ENCODE measurements at places on chromosomes 4 and X.

DNA sequence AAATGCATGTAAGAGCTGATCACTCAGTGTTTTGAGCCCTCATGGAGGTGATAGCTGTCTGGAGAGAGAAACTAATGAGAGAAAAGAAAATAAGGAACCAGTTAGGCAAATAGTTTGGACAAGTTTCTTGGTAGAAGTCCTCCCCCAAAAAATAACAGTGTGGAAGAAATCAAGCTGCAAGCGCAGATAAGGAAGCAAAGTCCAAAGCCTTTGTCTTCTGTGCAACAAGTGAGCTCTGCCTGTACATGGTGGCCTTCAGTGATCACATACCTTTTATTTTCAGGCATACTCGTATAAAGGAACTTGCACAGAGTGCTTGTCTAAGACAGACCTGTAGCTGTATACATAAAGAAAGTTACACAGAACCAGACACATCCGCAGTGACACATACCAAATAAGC lies 2.5 kb upstream of the UGT2A3 start:
- DNase-seq, result no peak

GRCh38 chr4:146855761-146856160 lies 89.9 kb downstream of the TTC29 start:
- no peak for DNase-seq

DNA sequence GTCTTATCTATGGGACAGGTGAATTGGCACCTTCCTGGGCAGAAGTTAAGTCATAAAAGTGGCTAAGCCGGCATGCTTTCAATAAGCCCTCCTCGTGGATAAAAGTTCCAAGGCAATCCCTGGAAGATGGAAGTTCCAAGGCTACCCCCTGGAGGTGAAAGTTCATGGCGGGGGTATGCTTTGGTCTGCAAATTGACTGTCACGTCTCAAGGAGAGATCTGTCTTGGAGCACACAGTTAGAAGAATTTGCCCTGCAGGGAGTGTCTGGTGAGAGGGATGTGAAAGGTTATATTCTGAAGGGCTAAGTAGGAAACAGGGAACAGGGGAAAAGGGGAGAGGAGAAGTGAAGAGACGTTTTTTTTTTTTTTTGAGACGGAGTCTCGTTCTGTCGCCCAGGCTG lies 26.2 kb upstream of the GPR173 start:
- no peak for DNase-seq

DNA sequence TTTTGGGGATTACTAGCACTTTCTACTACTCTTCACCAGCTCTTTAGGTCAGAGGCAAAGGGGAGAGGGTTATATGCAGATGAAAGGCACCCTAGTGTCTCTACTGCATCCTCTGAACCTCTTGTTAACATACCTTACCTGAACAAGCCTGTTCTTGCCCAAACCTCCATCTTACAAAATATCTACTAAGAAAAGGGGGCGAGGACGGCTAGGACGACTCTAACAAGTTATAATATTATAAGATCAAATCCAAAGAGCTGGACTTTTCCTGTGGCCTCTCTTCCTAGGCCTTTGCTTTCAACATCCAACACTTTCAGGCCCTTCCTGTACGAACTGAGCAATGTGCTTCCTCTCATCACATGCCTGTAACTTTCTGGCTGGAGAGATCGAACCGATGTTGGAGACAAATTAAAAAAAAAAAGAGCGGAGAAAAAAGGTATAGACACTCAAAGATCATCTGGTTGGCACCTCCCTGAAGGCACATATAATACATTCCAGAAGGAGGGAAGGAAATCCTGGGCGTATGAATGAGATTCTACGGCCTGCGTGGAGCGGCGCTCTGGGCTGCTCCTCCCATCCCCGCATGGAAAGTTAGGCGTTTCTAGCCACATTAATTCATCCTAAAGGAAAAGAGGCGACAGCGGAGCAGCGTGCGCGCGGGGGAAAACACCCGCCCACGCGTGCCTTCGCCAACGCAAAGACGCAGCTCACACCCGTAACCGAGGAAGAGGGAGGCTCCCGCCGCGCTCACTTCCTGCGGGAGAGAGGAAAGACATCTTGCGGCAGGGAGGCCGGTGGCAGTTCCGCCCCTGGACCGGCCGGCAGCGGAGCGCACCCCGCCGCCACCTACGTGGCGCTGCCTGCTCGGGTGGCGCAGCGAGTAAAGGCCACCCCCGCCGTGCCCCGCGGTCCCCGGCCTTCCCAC lies 808 bp downstream of the PRDM5 start:
- DNase-seq, result peak; percentile 86

DNA sequence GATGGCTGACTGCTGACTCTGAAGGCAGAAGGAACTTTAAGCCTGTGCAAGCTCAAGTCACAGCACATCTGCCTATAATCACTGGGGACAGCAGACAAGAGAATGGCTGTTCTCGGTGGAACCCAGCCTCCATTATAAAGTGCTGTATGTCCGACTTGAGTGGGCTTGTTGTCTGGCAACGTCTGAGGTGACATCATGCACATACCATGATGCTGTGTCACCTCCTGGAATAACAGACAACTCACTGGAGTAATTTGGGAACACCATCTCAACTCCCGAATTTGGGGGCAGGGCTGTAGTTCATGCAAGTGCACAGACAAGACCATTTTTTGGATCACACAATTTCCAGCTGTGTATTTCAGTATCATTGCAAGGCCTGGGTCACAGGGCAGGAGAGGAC lies 59.8 kb upstream of the GPM6B start:
- DNase-seq, result no peak

- no peak for DNase-seq
These were observed 13.8 kb downstream of the USP46 start for GRCh38 chr4:52645300-52645699.

GRCh38 chrX:49192722-49193328 lies 6.7 kb upstream of the PRICKLE3 start:
- no peak for DNase-seq

- no peak for DNase-seq
These were observed 257.9 kb downstream of the PCDH18 start for GRCh38 chr4:137274404-137274803.

DNA sequence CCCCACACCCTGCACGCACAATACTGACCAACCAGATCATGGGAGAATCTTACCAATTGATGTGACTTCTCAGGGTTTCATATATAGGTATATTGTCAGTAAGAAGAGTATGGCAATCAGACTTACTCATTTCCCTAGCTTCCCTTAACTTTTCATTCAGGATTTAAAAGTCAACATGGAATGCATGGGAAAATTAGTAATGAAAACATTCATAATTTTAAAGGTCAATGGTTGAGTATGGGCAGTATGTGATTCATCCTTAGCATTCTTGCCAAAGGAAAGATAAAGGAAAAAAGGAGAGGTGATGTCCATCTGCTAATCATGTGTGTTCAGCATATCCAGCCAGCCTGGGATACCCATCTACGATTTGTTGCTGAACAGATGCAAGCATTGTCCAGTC lies 4.0 kb downstream of the DIPK2B start:
- no peak for DNase-seq

DNA sequence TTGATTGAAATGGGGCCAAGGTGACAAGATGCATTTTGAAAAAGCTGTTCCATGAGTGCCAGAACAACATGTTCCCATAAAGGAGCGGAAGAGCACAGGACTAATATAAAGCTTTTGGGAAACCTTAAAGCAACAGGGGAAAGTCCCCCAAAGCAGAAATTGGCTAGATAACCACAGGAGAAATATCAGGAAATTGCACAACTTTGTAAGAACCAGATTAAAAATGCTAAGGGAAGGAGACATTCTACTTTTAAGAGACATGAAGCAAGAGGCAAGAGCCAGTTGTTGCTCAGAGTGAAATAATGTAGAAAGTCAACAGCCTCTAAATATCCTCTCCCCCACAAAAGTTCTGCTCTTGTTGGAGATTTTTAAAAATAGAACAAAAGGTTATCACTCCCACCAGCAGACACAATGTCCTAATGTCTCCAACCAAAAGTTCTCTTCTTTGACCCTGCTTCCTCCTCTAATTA lies 85.2 kb upstream of the LNX1 start:
- no peak for DNase-seq

DNA sequence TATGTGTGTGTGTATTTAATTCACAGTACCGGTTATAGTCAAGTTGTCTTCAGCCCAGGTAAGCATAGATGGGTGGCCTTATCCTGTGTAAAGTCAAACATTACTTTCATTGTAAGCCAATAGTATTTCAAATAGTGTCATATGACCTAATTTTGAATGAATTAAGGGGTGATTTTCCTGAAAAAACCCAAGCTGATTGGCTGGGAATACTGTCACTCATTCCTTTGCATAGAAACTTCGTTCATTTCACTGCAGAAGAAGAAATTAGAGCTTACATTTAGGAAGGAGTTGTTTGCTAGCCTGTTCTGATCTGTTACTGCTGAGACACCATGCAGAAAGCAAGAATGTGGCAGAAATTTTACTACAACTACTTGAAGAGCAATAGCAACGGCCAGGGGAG lies 45.4 kb downstream of the SMARCAD1 start:
- no peak for DNase-seq

GRCh38 chr4:90456891-90457290 lies 329.7 kb downstream of the CCSER1 start:
- peak; percentile 68 for DNase-seq

GRCh38 chr4:67521506-67521905 lies 23.8 kb downstream of the CENPC start:
- DNase-seq, result no peak

DNA sequence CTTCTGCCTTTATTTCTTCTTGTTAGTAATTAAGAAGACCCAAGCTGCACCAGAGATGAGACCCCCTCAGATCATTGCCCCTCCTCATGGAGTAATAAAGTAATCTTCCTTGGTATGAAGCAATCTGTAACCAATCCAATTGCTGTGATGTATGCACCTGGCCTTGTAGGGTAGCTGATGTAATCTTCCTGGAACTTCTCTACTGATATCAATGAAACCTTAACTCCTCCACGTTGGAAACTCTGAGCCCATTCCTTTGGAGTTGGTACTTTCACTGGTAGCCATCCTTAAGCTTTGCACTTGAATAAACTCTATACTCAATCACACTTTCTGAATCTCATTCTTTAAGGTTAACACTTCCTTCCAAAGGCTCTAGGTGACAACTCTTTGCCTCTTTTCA lies 31.6 kb upstream of the NSG1 start:
- no peak for DNase-seq

- no peak for DNase-seq
These were observed 304.7 kb upstream of the TAPT1 start for GRCh38 chr4:16530688-16531635.

GRCh38 chr4:24203926-24204325 lies 314.1 kb upstream of the PPARGC1A start:
- no peak for DNase-seq

DNA sequence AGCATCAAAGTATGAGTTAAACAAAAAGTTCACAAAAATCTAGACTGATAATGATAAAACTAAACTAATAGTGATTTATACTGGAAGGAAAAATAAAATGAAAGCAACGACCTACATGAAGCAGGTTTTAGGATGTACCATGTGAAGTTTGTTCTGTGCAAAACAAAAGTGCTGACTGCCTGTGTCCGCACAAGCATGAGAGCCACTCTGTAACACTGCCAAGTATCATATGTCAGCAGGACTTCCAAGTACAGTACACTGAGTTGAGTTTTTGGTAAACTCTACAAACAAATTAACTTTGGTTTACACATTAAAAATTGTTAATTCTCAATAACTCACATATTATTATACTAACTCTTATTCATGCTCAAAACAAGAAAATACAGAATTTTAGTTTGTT lies 459.0 kb downstream of the PDGFC start:
- DNase-seq, result no peak

DNA sequence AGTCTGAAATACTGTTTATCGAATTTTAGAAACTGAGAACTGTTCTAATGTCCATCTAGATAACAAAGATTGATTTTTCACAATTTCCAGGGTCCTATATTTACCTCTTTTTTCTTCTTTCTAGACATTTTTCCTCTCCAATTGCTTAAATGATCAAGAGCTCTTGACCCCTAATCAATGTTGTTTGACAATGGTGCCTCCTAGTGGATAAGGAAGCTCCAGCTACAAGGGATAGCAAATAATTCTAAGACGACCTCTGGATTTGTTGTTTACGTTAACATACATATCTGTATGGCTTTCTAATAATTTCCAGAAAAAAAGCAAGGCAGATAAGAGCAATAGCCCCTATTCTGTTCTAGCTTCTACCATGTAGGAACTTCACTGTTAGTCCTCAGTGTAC lies 35.8 kb downstream of the GPR82 start:
- DNase-seq, result no peak

DNA sequence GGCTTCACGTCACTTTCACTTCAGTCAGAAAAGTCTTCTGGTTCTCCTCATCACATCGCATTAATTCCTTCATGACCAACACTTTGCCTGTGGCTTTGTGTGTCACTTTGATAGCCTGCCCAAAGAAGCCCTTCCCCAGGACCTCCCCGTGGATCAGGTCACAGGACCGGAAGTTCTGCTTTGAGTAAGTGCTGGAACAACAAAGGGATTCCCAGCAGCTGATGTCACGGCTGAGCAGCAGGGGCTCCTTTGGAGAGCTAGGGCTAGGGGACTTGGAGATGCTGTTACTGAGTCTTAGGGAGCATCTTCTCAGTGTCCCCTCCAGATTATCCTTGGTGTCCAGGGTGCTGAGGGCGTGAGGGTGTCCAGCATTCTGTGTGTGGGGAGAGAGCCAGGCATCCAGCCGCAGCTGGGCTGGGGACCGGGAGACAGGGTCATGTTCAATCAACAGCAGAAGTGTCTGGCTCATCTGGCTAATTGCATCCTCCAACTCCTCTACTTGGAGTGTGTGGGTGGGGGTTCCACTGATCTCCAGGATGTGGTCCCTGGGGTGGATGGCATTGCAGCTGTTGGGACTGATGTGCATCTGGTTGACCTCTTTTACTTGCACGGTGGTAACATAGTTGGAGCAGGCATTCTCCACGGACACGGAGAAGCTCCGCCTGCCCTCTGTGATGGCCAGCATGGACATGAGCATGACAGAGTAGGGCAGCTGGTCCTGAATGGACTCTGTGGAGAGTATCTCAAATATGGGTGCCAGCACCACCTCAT lies 39.2 kb upstream of the ARHGAP6 start:
- DNase-seq, result no peak

GRCh38 chr4:187000281-187000680 lies 276.6 kb upstream of the FAT1 start:
- no peak for DNase-seq

DNA sequence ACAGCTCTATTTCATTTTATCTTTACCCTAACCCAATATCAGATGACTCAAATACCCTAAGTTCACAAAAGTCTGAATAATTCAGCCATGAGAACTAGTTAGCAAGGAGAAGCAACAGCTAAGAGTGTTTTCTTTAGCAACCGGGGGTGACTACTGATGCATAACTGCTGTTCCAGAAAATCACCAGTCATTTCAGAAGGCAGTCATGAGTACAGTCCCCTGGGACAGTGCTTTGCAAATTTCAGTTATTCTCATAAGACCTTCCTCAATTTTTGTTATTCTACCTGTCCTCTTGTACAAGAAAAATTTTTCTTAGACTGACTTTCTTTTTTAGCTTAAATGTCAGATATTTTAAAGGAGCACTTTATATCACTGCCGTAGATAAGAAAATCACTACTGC lies 16.4 kb downstream of the BANK1 start:
- DNase-seq, result no peak

- DNase-seq, result peak; percentile 76
These were observed 17.9 kb upstream of the NSUN7 start for GRCh38 chr4:40731792-40732245.
